Left lung (tissue), 14 donors: ENCODE measurements at places on chromosomes 13 and 19. TPM values are rescaled to one million over a fixed set of nuclear protein-coding genes. Genes with fewer than 3 reads are reported as not detected.

- DNase-seq = peak; percentile 80
These were observed 8.1 kb upstream of the ZNF784 start for GRCh38 chr19:55632463-55632834.

DNA sequence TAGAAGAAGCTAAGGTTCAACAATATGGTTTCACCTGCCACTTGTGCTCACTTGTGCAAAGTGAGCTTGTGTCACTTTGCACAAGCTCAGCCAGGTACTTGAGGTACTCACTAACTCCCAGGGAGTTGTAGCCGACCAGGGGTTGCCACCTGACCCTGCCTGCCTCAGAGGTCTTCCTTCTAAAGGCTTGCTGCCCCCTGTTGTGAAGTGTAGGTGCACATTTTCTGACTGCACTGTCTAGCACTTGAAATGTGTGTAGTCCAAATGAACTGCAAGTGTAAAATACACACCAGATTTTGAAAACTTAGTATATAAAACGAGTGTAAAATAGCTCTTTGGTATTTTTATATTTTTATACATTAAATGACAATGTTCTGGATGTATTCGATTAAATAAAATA lies 230.8 kb downstream of the DLEU7 start:
- no peak for DNase-seq

DNA sequence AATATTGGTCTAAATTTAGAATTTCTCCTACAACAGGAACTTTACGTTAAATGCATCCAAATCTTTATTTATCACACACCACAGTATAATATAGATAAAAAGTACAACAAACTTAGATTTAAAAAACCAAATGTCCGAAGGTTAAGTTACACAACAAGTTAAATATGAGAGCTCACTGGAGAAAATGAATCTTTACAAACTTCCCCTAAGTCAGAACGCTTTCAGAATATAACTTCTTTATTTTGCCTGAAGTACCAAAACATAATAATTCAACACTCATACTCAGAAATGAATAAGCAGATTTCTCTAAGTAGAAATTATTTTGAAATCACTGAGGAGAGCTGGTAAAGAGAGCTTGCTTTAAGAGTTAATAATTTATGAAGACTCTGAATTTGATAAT lies 33.8 kb downstream of the TSC22D1 start:
- no peak for DNase-seq

DNA sequence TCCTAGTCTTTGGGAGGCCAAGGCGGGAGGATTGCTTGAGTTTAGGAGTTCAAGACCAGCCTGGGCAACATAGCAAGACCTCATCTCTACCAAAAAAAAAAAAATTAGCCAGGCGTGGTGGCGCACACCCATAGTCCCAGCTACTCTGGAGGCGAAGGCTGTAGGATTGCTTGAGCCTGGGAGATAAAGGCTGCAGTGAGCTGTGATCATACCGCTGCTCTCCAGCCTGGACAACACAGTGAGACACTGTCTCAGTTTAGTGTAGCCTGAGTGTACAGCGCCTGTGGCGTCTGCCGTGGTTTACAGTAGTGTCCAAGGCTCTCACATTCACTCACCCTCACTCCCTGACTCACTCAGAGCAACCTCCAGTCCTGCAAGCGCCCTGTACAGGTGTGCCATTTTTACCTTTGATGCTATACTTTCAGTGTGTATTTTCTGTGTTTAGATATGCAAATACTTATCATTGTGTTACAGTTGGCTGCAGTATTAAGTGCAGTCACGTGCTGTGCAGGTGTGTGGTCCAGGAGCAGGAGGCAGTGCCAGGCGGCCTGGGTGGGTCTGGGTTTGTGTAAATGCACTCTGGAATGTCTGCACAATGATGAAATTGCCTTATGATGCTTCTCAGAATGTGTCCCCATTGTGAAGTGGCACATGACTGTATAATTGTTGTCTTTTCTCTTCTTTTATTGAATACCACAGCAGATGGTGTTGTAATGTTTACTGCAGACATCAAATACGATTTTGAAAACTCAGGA lies 36.1 kb upstream of the DCUN1D2 start:
- no peak for DNase-seq

- DNase-seq = no peak
These were observed 539.7 kb downstream of the RFC3 start for GRCh38 chr13:34357435-34358232.

GRCh38 chr13:28048768-28049167 lies 51.6 kb downstream of the FLT3 start:
- DNase-seq = no peak

GRCh38 chr13:27487776-27488175 lies 37.4 kb upstream of the MTIF3 start:
- no peak for DNase-seq

GRCh38 chr19:13102416-13102665 lies 317 bp downstream of the LYL1 start:
- DNase-seq = no peak

- no peak for DNase-seq
These were observed 2.0 kb downstream of the MISP start for GRCh38 chr19:752652-753517.

DNA sequence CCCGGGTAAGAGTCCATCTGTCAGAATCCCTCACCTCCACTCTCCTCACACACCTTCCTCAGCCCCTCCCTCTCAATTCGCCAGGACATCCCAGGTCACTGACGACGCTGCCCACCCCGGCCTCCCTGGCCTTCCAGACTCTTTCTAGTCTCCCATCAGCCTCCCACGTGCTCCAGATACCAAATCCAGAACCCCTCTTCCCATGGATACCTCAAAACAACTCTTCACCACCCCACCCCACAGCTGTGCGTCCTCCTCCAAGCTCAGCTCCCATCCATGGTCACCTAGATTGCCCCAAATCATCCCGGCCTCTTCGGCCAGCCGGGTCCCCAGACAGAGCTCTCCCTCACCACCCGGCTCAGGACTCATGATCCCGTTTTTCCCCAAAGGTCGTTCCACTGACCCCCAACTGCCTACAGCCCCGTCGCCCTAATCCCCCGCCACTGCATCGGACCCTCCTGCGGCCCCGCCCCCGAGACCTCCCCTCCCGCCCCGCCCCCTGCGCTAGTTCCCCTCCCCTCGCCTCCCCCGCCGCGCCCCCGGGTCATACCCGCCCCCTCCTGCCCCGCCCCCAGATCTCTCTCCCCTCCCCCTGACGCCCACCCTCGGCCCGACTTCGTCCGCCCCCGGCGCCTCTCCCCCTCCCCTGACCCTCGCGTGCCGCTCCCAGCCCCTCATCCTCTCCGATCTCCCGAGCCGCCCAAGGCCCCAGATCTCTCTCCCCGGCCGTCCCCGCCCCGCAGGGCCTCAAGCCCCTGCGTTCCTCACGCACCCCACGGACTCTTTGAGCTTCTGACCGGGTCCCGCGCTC lies 546 bp downstream of the UBXN6 start:
- DNase-seq = peak; percentile 63

DNA sequence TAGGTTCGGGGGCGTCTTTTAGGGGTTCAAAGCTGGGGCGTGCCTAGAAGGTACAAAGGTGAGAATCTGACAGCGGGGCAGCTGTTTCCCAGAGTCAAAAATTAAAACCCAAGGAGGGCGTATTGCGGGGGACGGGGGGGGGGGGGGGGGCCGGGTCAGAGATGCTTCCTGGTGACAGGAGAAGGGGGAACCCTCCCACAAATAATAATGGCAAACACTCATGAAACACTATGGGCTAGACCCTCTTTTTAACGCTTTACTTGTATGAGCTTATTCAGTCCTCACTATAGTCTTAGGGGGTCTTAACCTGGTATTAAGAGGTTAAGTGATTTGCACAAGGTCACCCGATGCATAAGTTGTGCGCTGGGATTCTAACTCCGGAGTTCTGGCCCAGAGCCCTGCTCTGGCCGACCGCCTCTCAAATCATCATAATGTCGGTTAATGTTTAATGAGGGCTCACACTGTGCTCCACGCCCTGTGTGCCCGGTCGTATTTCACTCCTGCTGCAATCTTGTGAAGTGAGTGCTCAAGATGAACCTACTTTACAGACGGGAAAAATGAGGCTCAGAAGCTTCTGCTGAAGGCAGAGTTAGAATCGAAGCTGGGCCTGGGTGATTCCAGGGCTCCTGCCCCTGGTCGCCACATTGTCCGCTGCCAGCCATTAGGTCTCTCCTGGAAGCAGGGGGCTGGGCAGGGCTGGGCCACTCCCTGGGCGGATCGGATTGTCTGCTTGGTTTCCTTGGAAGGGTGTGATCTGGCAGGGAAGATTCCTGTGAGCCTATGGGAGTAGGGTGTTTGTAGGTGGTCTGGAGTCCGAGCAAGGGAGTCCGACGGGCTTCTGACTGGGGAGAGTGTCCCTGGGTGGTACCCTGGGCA lies 964 bp downstream of the PAK4 start:
- DNase-seq = peak; percentile 70

GRCh38 chr19:35272122-35272719 lies 3.5 kb downstream of the USF2 start:
- DNase-seq = no peak

GRCh38 chr19:9498183-9498902 lies at the start of gene ZNF560:
ZNF560 (minus strand) TSS chr19:9498616; CDS start chr19:9475313, 23,303 bp downstream.
- DNase-seq = no peak

- no peak for DNase-seq
These were observed 662.4 kb downstream of the TBC1D4 start for GRCh38 chr13:74819549-74819948.

DNA sequence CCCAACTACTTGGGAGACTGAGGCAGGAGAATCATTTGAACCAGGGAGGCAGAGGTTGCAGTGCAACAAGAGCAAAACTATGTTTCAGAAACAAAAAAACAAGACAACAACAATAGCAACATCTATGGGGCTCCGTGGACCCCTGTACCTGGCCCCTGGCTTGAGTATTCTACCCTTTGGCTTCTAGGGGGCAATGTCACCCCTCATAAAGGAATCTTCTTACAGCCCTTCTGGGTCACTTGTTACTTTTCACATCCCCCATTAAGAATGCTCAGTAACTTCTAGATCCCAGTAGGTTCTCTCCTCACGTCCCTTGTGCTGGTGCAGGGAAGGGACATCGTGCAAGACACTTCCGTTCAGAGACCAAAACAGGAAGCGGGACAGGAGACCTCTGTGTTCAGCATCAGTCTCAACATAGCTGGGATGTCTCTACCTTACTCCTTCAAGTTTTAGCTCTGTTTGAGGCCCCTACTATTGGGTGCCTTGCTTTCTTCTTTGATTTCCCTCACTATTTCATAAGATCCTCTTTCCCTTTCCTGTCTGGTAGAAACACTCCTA lies 218.1 kb upstream of the ARGLU1 start:
- no peak for DNase-seq

GRCh38 chr19:56942756-56943155 lies 102.2 kb upstream of the PEG3 start:
- peak; percentile 92 for DNase-seq

GRCh38 chr19:13262450-13262849 lies 112.2 kb downstream of the IER2 start:
- no peak for DNase-seq

DNA sequence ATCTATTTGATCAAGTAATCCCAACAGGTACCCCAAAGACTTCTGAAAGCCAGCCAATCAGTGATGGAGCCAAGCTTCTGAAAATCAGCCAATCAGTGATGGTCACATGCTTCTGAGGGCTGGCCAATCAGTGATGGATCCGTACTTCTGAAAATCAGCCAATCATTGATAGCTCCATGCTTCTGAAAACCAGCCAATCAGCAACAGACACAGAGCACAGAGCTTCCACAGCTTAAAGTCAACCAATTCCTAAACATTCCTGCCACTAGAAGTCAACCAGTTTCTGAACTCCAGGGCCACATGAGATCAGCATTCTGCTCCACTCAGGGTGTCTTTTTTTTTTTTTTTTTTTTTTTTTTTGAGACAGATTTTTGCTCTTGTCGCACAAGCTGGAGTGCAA lies 8.2 kb upstream of the HSD17B14 start:
- DNase-seq = no peak

DNA sequence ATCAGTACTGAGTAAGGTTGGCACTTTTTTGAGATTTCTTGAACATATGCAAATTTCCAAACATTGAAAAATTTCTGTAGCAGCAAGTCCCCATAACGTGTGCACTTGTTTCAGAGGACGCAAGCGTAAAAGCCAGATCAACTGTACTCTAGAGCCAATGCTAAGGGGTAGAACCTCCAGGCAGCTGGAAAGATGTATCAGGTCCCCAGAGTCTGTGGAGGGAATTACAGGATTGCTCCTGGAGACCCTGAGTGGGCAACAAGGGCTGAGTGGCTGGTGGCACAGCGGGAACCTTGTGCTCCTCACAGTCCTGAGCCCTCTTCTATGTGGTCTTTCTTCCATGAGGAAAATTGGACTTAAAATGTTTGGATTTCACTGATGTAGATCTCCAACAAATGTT lies 53.9 kb upstream of the AMER2 start:
- no peak for DNase-seq

- peak; percentile 19 for DNase-seq
These were observed 69.2 kb downstream of the ZNF100 start for GRCh38 chr19:21698215-21698614.

DNA sequence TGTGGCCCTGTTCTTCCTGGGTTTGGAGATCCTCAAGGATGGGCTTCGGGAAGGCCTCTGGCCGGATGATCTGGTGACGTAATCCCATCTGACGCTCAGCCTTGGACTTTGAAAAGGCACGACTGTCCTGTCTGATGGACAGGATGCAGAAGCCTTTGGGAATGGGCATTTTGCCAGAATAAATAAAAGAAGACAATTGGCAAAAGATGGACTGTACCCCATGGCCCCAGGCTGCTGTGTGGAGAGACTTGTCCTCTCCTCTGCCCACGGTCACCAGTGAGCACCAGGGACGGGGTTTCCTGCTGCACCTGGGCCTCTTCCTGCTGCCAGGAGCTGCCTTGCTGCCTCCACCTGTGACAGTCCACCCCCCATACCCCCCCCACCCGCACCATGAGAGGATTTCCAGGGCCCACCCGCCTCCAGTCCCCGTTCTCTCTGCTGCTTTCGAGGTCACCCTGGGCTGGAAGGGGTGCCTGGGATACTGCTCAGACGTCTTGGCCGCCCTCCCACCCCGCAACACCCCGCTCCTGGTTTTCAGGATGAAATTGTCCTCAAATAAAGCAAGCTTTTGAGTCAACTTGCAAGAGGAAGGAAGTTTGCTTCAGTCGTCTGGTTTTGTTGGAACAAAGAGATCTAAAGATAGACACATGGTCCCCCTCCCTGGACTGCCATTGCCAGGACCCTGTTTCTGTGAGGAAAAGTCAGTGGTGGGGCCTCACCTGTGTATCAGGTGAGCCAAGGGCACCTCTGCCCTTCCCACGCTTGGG lies 40.9 kb downstream of the MCF2L start:
- DNase-seq = no peak

- no peak for DNase-seq
These were observed 5.3 kb downstream of the SIGLECL1 start for GRCh38 chr19:51256155-51256625.

- no peak for DNase-seq
These were observed at the start of gene ZNF723 for GRCh38 chr19:22832031-22832762. ZNF723 (plus strand) TSS chr19:22832291; CDS start chr19:22832380, 89 bp downstream.

- no peak for DNase-seq
These were observed 25.8 kb upstream of the NANOS3 start for GRCh38 chr19:13850910-13851733.

CDX2 gene
- not detected for total RNA-seq

HPN gene
- total RNA-seq = 16.8 TPM

ZNF221 gene
- 6.5 TPM for total RNA-seq

BCAM gene
- 389 TPM for total RNA-seq

ZNF724 gene
- total RNA-seq = 4.7 TPM

CYP2S1 gene
- 22.5 TPM for total RNA-seq

PALM3 gene
- 6.0 TPM for total RNA-seq
